ENCODE measurements at places on chromosomes 6 and 20. TPM values are rescaled to one million over a fixed set of nuclear protein-coding genes. Genes with fewer than 3 reads are reported as not detected.

The RSPO3 gene
- total RNA-seq, result 1.8 TPM

The NT5E gene
- 201 TPM for total RNA-seq

The FAM229B gene
- total RNA-seq, result 6.2 TPM

The SIRPG gene
- not detected for total RNA-seq

The TOX2 gene
- 28.4 TPM for total RNA-seq

The PRIM2 gene
- 9.1 TPM for total RNA-seq

The TINAG gene
- 4.8 TPM for total RNA-seq

The IL17F gene
- not detected for total RNA-seq

The PEDS1 gene
- 121 TPM for total RNA-seq

The CD83 gene
- total RNA-seq, result 3.9 TPM

The RIMS1 gene
- 0.82 TPM for total RNA-seq

The CCN6 gene
- total RNA-seq, result not detected

The OOEP gene
- total RNA-seq, result not detected

The ZFP64 gene
- total RNA-seq, result 40.2 TPM

The SMIM28 gene
- total RNA-seq, result not detected

The HTR1E gene
- not detected for total RNA-seq

The CFAP206 gene
- 0.97 TPM for total RNA-seq

The ZBP1 gene
- not detected for total RNA-seq

The C6orf62 gene
- 74.0 TPM for total RNA-seq

The ANKRD66 gene
- total RNA-seq, result not detected

The RPN2 gene
- total RNA-seq, result 312 TPM

The MARCKS gene
- total RNA-seq, result 325 TPM

The DEFB114 gene
- total RNA-seq, result not detected

The B4GALT5 gene
- 63.4 TPM for total RNA-seq

The LY6G6D gene
- total RNA-seq, result not detected

The LINC00237 gene
- total RNA-seq, result not detected

The CNBD2 gene
- total RNA-seq, result 8.4 TPM

All from glomerular endothelial cell (primary cell).